ENCODE measurements at places on chromosomes 7 and 10. TPM values are rescaled to one million over a fixed set of nuclear protein-coding genes. Genes with fewer than 3 reads are reported as not detected.

AGAP9 gene
- 1.3 TPM for total RNA-seq

CEP55 gene
- 61.9 TPM for total RNA-seq

A1CF gene
- not detected for total RNA-seq

FLNC gene
- 1.5 TPM for total RNA-seq

EMX2 gene
- not detected for total RNA-seq

IFIT1B gene
- total RNA-seq, result under 0.01 TPM

WDFY4 gene
- total RNA-seq, result not detected

RFC2 gene
- total RNA-seq, result 24.4 TPM

GHRHR gene
- total RNA-seq, result not detected

LRRC17 gene
- total RNA-seq, result not detected

AKR1D1 gene
- not detected for total RNA-seq

GNAI1 gene
- total RNA-seq, result 27.8 TPM

SEMA4G gene
- total RNA-seq, result 1.3 TPM

POU6F2 gene
- not detected for total RNA-seq

IDI2 gene
- total RNA-seq, result not detected

OR2A42 gene
- total RNA-seq, result not detected

JCAD gene
- total RNA-seq, result under 0.01 TPM

UCN3 gene
- not detected for total RNA-seq

LBX1 gene
- total RNA-seq, result not detected

SPDYE2B gene
- total RNA-seq, result not detected

GBX1 gene
- not detected for total RNA-seq

UNC5B gene
- under 0.01 TPM for total RNA-seq

BHLHA15 gene
- not detected for total RNA-seq

CFAP69 gene
- total RNA-seq, result 1.00 TPM

AMPH gene
- 1.00 TPM for total RNA-seq

AZGP1 gene
- 4.0 TPM for total RNA-seq

AOAH gene
- total RNA-seq, result not detected

GPR26 gene
- not detected for total RNA-seq

PRLHR gene
- not detected for total RNA-seq

IDI1 gene
- 167 TPM for total RNA-seq

SMO gene
- total RNA-seq, result 14.0 TPM

ZNF488 gene
- under 0.01 TPM for total RNA-seq

PDE6C gene
- not detected for total RNA-seq

ACBD7 gene
- total RNA-seq, result under 0.01 TPM

SLC26A3 gene
- total RNA-seq, result not detected

TUBB8 gene
- total RNA-seq, result not detected

HMX2 gene
- total RNA-seq, result not detected

ABI1 gene
- 74.0 TPM for total RNA-seq

PRKAR2B gene
- total RNA-seq, result 9.0 TPM

FOXP2 gene
- total RNA-seq, result 6.2 TPM

VPS37D gene
- total RNA-seq, result 2.9 TPM

HPSE2 gene
- total RNA-seq, result 2.4 TPM

AP5Z1 gene
- 61.1 TPM for total RNA-seq

SPOCK2 gene
- under 0.01 TPM for total RNA-seq

PTPRZ1 gene
- 3.5 TPM for total RNA-seq

CALHM1 gene
- not detected for total RNA-seq

VWA2 gene
- 0.36 TPM for total RNA-seq

ACSM6 gene
- not detected for total RNA-seq

CRHR2 gene
- not detected for total RNA-seq

CALCR gene
- total RNA-seq, result 0.36 TPM

SNX10 gene
- 74.6 TPM for total RNA-seq

EFCAB10 gene
- total RNA-seq, result not detected

Data from melanocyte of skin (primary cell).